ENCODE measurements at places on chromosomes 5 and 9.

DNA sequence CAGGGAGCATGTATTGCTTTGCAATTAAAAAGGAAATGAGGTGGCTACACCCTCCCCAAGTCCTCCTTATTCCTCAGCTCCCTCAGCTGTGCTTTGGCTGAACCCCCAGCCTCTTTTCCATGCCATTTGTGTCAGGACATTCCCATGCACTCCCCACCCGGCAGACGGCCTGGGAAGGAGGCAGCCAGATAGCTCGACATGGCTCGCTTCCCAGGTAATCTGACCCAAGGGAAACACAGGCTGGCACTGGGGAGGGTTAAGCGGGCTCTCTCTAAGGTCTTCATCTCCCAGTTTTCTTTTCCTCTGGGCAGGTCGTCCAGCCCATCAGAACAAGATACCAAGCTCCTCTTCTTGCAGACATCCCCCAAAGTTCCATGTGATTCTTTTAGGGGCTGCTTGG is 31.2 kb downstream of the BTNL9 start:
- no peak for DNase-seq

DNA sequence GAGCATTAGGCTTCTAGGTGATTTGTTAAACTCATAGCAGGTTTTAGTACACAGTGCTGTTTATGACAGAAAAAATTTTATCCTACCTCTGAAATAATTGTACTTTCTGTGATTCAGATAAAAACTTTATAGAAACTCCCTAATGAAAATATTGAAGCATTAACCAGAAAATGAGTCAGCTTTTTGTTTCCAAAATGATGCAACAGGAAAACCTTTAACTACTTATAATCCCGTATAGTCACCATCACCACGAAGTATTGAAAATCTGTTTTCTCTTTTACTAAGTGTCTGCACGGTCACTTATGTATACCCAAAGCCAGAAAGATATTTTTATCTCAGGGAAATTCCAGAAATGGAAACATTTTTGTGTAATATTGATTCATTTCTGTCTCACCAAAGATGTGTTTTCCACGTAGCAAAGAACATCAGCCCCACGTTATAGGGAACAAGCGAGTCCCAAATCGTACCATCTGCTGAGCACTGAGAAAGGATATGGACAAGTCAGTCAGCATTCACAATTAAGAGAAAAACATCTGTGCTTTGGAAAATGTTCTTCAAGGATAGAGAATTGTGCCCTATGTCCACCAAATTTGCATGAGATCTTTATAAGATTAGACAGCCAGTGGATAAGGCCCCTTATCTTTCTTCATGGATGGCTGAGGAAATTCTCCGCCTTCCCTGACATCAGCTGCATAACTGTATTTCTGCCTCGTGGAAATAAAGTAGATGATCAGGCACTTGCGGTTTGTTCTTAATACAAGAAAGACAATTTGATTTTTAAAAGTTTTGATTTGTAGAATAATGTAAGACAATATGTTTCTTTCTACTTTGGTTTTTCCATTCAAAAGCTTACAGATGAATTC is 41.9 kb downstream of the TNFAIP8 start:
- DNase-seq: peak; percentile 36

- DNase-seq: no peak
Measured at GRCh38 chr9:102499468-102499867, 495.7 kb upstream of the CYLC2 start.

- DNase-seq: no peak
Measured at GRCh38 chr5:34475249-34475966, 180.7 kb upstream of the RAI14 start.

GRCh38 chr5:74517700-74518099 is 122.8 kb downstream of the ENC1 start:
- DNase-seq: no peak

GRCh38 chr9:106929471-106930177 is 66.7 kb downstream of the ZNF462 start:
- no peak for DNase-seq

DNA sequence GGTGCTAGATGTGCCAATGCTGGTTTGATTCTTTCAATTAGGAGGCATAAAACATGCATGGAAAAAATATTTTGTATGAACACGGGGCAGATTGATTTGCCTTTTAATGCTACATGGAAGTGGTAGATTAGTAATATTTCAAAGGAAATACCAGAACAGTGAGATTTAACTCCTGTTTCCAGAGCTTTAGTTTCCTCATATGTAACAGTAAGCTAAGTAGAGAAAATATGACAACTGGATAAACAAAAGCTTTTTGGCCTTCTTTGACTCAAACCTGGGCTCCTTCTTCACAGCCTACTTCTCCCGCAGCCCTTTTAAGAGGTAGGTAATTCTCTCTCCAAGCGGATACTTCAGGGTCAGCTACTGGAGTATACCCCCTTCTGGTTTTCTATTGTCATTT is 254.2 kb upstream of the TRPC7 start:
- no peak for DNase-seq

GRCh38 chr9:128724744-128725211 is 851 bp upstream of the ZDHHC12 start:
- peak; percentile 47 for DNase-seq

GRCh38 chr9:94586814-94587213 is 6.8 kb downstream of the FBP2 start:
- no peak for DNase-seq

DNA sequence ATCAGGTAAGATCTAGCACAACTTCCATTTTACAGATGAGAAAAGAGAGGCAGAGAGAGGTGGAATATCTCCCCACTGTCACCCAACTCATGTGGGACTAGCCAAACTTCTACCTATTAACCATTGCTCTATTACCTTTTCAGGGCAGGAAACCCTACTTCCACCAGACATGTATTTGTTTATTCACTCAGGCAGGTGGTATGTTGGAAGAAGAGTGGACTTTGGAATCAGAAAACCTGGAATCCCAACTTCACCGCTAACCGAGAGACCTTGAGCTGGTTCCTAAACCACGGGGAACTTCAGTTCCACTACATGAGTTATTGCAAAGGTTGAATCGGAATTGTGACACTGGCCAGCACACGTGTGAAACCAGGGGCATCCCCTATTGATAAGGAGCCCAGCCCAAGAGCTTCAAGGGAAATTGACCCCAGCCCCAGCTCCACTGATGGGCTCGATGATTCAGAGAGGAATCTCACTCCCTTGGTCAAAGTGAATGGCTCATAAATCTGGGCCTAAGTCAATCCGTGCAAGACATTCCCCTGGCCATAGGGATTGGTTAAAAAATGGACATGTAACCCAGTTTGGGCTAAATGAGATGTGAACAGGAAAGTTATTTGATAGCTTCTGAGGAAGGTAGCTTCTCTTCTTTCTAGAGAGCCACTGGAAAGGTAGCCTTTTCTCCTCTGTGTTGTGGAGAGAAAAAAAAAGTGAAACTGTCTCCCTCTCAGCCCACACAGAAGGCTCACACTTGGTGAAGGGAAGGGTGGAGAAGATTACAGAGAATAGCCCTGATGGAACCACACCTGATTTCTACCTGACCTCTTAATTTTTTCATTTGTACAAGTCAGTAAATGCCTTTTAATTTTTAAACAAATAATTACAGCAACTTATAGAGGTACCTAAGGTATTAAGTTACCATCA is 5.5 kb upstream of the GLIS3 start:
- no peak for DNase-seq

GRCh38 chr9:128056887-128057723 is 10.0 kb downstream of the NAIF1 start:
- DNase-seq: no peak

- no peak for DNase-seq
Measured at GRCh38 chr9:98176391-98177259, 15.8 kb downstream of the CORO2A start.

- peak; percentile 43 for DNase-seq
Measured at GRCh38 chr5:1004461-1005248, 3.9 kb upstream of the NKD2 start.

GRCh38 chr5:68339921-68340321 is 124.4 kb downstream of the PIK3R1 start:
- DNase-seq: no peak

DNA sequence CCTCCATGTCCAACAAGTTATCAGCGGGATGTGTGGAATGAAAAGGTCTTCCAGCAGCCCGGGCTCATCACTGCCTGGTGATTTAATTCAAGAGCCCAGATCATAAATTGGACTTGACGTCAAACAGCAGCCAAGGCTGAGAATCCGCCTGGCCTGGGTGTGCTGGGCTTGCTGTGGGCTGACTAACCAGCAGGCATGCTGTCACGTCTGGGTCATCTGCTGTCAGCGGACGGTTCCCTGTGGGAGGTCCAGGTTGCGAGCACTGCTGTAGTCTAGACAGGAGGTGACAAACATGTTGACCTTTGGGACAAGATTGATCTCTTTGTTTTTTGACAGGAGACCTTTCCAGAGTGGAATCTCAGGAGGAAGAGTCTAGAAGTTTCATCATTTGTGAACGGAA is 289.7 kb downstream of the OSTF1 start:
- DNase-seq: no peak

- no peak for DNase-seq
Measured at GRCh38 chr9:127530206-127530941, 79.1 kb downstream of the LRSAM1 start.

DNA sequence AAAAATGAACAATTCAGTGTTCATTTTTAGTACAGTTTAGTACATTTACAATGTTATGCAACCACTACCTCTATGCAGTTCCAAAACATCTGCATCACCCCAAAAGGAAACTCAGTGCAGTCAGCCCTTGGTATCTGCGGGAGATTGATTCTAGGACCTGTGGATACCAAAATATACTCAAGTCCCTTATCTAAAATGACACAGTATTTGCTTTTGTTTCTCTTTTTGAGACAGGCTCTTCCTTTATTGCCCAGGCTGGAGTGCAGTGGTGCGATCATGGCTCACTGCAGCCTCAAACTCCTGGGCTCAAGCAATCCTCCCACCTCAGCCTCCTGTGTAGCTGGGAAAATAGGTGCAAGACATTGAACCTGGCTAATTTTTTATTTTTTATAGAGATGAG is 114.0 kb downstream of the PIP5K1B start:
- DNase-seq: no peak

GRCh38 chr5:15966066-15966640 is 213.4 kb downstream of the MARCHF11 start:
- DNase-seq: no peak

- no peak for DNase-seq
Measured at GRCh38 chr9:2574203-2574602, 47.4 kb upstream of the VLDLR start.

- peak; percentile 62 for DNase-seq
Measured at GRCh38 chr9:37747271-37747753, 6.3 kb upstream of the TRMT10B start.

- no peak for DNase-seq
Measured at GRCh38 chr9:128226412-128226801, 23.2 kb downstream of the DNM1 start.

GRCh38 chr5:148437249-148437648 is 53.5 kb downstream of the FBXO38 start:
- no peak for DNase-seq

GRCh38 chr5:179805529-179806249 is 977 bp downstream of the MGAT4B start:
- peak; percentile 37 for DNase-seq

- DNase-seq: no peak
Measured at GRCh38 chr5:164358531-164359259, 853.3 kb downstream of the MAT2B start.

GRCh38 chr9:4678679-4679267 is 596 bp upstream of the CDC37L1 start:
- no peak for DNase-seq

DNA sequence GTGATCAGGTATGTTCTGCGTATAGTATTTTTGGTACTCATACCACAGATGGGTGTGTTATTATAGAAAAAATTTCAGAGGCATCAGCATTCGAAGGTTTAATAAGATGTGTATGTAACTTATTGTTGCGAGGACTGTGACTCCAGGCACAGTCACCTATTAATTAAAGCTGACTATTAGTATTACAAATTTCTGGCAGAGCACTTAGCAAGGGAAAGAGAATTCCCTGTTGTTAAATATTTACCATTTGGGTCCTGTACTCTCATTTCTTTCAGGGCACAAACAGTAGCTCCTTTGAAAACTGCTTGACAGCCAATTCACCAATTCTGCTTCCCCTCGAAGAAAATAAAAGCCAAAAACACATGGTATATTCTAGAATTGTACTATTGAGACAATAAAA is 653.8 kb downstream of the ELAVL2 start:
- no peak for DNase-seq

GRCh38 chr5:167351316-167351715 is 940.1 kb upstream of the WWC1 start:
- no peak for DNase-seq

DNA sequence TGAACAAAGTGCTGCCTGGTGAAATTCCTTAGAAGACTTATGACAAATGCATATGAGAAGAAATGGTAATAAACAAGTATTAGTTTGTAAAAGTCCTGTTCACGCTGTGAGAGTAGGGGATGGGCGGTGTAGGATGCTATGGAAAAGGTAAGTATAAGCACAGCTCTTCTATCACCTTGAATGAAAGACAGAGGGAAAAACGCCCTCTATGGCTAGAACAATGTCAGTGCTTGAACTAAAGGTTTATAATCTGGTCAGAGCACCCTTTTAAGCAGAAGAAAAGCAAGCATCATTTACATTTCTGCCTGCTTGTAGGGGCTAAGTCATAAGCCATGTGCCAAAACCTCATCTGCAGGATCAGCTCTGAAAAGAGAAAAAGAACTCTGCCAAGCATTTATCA is 115.2 kb downstream of the LHFPL2 start:
- no peak for DNase-seq

DNA sequence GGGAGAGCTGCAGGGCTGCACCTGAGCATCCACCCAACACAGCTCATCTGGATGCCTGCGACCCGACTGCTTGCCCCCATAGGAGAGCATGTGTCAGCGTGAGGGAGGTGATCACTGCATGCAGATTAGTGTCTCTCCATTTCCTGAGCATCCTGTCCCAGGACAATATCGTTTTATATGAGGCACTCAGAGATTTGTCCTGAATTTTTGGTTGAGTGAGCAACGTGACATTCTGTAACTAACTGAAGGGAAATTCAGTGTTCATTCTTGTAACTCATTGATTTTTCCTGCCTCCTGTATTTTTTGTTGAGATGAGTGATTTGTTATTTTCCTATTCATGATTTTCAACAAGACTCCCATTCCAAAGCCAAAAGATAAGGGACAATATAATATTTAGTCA is 20.7 kb upstream of the ANKRD34B start:
- no peak for DNase-seq

- no peak for DNase-seq
Measured at GRCh38 chr9:104633976-104634520, 16.0 kb upstream of the OR13C9 start.

DNA sequence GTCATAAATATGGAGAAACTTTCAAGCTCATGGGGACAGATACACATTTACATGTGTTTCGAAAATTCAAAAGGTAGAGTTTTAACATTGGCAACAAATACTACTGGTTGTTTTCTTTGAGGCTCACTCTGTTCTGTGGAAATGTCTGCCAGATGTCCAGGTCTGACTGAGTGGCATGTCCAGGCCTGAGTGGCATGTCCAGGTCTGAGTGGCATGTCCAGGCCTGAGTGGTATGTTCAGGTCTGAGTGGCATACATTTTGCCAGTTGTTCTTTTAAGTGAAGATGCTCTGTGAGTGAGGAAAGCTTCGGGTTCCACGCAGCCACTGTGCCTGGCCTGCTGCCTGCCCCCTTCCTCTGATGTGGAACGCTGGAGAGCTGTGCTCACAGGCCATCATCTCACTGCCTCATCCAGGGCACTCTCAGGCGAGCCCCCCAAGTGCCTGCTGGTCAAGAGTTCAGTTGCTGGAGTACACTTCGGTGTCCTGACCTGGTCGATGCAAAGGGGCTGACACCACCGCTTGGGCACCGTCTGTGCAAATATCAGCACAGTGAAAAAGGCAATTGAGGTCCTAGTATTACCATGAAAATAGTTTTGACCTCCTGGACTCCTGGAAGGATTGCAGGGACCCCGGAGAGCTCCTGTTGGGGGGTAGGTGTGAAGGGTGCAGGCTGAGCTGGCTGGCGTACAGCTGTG is 89.9 kb downstream of the EHMT1 start:
- no peak for DNase-seq

All from activated naive CD4-positive, alpha-beta T cell treated with Interleukin-2 at 50 U/mL for 16 hours (primary cell).